ENCODE measurements at places on chromosomes 3 and 15.

DNA sequence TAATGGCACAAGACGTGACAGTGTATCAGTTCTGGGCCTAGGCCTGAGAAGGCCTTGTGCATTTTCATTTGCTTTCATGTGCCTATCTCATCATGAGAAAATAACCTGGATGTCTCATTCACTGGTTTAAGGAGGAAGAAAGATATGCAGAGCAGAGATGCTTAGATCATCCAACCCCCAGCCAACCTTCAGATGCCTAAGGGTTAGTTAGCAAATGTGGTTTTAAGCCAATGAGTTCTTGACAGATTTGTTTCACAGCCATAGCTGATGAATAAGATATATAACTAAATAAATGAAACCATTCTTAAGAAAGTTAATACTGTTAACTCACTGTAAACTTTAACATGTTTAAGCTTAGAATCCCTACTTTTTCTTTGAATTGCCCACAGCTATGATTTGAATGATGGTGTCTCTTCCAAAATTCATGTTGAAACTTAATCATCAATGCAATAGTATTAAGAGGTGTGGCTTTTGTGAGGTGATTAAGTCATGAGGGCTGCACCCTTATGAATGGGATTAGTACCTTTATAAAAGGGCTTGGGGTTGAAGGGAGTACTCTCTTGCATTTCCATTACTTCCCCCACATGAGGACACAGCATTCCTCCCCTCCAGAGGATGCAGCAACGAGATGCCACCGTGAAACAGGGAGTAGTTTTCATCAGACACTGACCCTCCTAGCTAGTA lies 324.6 kb upstream of the TBC1D5 start:
- DNase-seq = no peak

DNA sequence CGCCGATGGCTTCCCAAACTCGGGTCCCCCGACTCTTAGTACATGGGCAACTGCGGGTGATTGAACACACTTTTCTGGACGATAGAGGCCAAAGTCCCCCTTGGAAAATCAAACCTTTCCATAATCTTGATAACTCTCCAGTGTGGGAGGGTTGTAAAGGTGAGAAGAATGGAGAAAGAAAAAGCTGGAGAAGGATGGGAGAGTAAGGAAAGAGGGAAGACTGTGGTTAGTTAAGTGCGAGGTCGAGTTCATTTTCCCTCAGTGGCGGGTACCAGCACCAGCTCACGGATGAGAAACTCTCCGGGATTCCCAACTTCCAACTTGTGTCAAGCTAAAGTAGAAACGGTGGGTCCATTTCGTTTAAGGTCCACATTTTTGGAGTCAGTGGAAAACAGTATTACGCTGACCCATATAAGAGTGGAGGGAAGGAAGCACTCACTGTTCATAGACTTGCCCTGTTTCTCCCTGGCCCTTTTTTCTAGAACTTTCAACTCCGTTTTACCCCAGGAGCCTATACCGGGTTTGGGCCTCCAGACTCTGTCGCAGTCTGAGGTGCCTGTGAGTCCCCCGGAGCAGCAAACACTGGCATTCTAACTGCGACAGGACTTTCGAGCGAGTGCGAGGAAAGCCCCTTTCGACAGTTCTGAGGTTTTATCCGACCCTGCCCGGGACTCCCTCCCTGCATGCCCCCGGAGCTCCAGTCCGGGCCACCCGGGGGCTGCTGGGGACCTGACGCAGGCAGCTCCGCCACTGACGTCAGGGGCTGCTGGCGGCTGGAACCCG lies 14.8 kb downstream of the ZIC1 start:
- no peak for DNase-seq

GRCh38 chr3:112476346-112476745 lies 22.9 kb downstream of the BTLA start:
- no peak for DNase-seq

DNA sequence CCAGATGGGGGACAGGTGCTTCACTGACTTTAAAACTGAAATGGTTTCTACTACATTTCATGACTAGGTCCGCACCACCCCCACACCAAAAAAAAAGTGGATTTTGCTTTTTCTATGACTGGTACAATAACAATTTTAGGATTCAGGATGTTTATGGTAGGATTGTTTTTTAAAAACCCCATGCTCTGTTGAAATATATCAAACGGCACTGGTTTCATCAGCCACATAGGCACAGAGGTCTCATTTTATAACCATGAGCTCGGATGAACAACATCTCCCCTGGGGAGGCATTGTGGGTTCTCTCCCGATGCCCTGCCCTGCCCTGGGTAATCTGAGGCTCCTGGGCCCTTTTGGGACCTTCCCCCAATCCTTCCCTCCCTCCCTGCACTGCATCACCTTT lies 202.7 kb upstream of the KBTBD8 start:
- DNase-seq = no peak

DNA sequence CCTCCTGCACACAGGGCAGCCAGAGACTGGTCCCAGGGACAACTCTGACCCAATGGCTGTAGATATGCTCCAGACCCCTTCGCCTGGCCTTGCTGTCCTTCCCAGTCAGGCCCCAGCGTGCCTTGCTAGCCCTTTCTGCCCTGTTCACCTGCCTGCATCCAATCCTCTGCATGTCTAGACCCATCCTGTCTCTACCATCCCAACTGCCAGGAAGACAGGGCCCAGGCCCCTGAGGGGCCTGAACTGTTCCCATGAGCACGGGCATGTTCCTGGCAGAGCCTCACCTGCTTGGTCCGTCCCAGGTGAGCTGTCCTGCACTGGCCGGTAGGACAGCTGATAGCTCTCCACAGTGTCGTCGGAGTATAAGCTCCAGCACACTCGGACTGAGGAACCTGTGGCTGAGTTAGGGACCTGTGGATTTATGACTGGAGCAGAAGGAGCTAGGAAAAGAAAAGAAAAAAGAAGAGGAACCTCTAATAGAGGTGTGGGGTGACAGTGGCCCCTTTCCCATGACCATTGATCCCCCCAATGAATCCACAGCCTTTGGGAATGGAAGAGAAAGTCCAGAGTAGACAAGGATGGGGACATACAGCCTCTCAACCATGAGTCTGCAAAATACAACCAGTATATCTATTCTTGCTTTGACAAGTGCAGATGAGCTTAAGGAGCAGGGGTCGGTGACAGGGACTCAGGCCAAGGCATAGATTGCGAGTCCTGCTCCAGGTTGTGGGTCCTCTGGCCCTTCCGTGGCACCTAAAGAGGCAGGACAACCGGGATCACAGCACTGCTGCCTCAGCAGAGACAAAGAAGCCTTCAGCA lies 33.9 kb downstream of the FSD2 start:
- no peak for DNase-seq

GRCh38 chr3:48467473-48468267 lies 21.1 kb downstream of the ATRIP start:
- no peak for DNase-seq

GRCh38 chr15:78737187-78737820 lies 74.0 kb downstream of the ADAMTS7 start:
- DNase-seq = no peak

DNA sequence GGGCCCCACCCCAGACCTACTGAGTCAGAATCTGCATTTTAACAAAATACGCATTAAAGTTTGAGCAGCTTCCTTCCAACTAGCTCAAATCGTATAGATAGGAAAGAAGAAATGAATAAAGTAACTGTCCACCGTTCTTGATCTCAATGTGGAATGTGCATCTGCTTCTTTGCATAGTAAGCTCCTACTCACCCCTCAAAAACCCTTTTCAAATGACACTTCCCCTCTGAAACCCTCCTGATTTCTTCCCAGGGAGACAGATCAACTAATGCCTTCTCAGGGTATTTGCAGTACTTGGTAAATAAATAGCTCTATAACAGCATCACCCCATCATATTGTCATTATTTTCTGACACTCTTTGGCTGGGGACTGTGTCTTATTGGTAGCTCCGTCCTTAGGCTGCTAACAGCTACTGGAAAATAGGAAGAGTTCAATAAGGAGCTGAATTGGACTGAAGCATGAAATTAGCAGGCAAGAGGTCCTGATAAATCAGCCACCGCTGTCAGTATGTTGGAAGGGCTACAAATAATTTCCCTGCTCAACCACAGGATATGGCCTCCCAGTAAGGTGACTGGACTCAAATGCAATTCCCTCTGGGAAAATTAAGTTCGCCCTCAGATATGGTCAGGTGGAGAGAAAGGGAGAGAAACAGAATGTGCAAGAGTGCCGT lies 10.2 kb downstream of the OXTR start:
- no peak for DNase-seq

GRCh38 chr3:130932979-130933378 lies 39.1 kb downstream of the ATP2C1 start:
- DNase-seq = no peak

DNA sequence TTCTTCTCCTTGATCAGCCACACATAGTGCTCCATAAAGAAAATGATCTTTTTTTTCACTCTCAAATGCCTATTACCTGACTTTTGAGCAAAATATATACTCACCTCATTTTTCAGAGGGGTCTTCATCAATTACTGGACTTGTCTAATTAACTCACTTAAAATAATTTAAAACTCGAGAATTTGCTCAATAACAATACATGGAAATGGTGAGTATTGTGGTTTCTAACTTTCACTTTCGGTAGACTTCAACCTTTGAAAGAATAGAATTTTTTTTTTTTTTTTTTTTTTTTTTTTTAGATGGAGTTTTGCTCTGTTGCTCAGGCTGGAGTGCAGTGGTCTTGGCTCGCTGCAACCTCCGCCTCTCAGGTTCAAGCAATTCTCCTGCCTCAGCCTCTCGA lies 17.7 kb upstream of the EPHB1 start:
- no peak for DNase-seq

GRCh38 chr15:69941706-69942495 lies 155.8 kb downstream of the TLE3 start:
- no peak for DNase-seq

GRCh38 chr3:39234651-39235050 lies 42.3 kb upstream of the XIRP1 start:
- no peak for DNase-seq

- DNase-seq = no peak
Observed at GRCh38 chr3:146625186-146625775, 20.1 kb upstream of the PLSCR5 start.

GRCh38 chr3:67030785-67031740 lies 33.0 kb downstream of the KBTBD8 start:
- DNase-seq = no peak

DNA sequence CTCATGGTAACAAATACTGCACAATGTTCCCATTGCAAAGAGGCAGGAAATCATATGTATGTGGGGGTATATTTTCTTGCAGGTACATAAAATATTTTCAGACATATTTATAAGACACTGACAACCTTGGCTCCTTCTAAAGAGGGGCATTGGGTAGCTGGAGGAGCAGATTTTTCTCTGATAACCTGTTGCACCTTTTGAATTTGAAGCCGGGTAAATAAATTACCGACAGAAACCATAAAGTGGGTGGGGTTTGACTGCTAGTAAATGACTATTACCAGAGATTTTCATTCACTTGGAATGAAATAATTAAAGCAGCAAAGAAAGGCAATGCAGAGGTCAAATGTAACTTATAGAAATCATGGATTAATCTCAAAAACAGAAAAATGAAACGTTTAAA lies 19.2 kb downstream of the LHFPL4 start:
- DNase-seq = no peak

- no peak for DNase-seq
Observed at GRCh38 chr3:159513867-159514380, 474.7 kb upstream of the IL12A start.

DNA sequence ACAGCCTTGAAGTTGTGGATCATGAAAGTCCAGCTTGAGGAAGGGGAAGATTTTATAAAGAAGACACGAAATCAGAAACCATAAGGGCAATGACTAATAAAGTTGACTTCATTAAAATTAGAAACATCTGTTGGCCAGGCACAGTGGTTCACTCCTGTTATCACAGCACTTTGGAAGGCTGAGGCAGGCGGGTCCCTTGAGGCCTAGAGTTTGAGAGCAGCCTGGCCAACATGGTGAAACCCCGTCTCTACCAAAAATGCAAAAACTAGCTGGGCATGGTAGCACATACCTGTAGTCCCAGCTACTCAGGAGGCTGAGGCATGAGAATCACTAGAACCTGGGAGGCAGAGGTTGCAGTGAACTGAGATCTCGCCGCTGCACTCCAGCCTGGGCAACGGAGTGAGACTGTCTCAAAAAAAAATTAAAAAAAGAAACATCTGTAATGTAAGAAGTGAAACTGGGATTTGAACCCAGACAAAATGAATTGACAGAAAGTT lies 7.9 kb upstream of the UBXN7 start:
- DNase-seq = no peak

- no peak for DNase-seq
Observed at GRCh38 chr3:83601704-83602103, 1357.1 kb upstream of the CADM2 start.

DNA sequence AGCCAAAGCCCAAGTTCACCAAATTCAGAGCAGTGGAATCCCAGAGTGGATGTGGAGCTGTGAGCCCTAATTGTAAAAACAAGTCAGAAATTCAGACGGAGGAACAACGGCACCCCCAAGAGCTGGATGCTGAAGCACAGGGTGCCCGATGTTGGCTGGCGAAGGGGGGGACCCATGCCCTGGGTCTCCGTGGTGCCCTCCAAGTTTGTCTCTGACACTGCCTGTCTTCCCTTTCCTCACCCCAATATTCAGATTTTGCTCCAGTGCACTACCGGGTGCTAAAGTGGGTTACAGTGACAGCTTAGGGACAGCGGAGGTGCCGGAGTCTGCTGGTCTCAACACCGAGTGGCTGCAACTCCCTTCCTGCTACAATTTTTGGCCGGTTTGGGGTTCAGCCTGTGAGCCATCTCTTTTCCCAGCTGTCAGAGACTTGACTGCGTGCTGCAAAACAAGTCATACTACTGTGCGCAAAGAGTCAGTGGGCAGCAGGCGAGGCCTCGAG lies 6.6 kb downstream of the GRIP2 start:
- DNase-seq = no peak

GRCh38 chr3:18512007-18512406 lies 86.9 kb upstream of the SATB1 start:
- no peak for DNase-seq

GRCh38 chr3:138079901-138080300 lies 35.5 kb downstream of the DZIP1L start:
- DNase-seq = no peak

DNA sequence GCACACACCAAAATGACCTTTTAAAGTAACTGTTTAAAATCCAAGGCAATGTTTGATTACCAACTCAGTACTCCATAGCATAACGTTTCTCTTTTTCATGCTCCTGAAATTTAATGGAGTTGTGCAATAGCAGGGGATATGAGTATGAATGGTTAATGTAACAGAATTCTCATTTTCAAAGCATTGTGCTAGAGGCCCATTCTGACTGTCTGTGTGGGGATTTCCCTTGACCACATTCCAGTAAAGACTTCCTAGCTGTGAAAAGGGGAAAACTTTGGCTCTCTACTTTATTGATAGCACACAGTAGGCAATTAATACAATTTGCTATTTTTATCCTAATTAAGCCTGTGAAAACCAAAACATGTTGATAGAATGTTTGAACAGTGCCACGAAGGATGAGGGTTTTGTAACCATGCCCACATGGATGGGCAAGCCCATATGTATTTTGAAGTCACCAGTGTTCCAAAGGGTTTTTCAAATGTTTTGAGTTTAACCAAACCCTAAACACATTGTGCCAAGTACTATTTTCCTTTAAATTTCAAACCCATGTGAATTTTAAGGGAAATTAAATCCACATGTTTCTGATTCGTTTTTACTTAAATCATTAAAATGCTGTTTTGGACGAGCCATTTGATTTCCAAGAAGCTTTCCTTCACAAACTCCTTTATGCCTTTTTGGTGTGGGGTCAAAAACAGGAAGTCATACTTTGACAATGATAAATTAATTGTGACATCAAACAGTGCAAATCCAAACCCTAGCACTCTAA lies 261.2 kb downstream of the SHOX2 start:
- DNase-seq = no peak

All from DMS79 treated with DMSO at 0.1 percent for 48 hours (cell line).